ENCODE measurements at places on chromosomes 12 and 14.

GRCh38 chr14:92421751-92422150 is 91.8 kb upstream of the RIN3 start:
- no peak for DNase-seq

- DNase-seq = no peak
Observed at GRCh38 chr14:23119363-23120327, 590 bp upstream of the CEBPE start.

GRCh38 chr14:102951799-102952198 is 29.3 kb downstream of the AMN start:
- no peak for DNase-seq

GRCh38 chr12:50925342-50925651 is 27.0 kb upstream of the HIGD1C start:
- DNase-seq = no peak

GRCh38 chr14:106848330-106849121 is 1322.1 kb downstream of the TMEM121 start:
- no peak for DNase-seq

- no peak for DNase-seq
Observed at GRCh38 chr12:100808777-100809176, 14.2 kb downstream of the ANO4 start.
